ENCODE measurements at places on chromosomes 1 and 21. TPM values are rescaled to one million over a fixed set of nuclear protein-coding genes. Genes with fewer than 3 reads are reported as not detected.

DNA sequence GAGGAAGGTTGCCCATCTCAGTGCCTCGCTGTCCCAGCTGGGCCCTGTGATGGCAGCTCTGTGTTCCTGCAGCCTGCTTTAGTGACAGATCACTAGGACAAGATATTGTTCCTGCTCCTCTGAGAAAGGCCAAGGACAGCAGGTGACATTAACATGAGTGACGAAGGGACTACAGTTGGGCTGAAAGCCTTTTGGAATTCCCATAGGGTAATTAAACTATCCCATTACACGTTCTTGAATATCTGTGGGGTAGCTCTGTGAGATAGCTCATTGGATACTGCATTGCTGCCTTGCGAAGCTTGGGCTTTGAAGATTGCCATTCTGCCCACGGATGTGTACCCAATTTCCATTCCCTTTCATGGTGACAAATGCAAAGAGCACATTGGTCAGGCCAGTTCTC lies 78.2 kb upstream of the COA6 start:
- H3K4me1 ChIP-seq, result no peaks in the 10 kb centered on the region
- H3K27me3 ChIP-seq, result no peaks in the 10 kb centered on the region
- H3K36me3 ChIP-seq, result no peaks in the 10 kb centered on the region
- no peak overlapping the region for H3K27ac ChIP-seq
- H3K4me3 ChIP-seq, result no peak overlapping the region

The FAM131C gene
- not detected for total RNA-seq

The TMEM240 gene
- total RNA-seq, result 3.5 TPM

DNA sequence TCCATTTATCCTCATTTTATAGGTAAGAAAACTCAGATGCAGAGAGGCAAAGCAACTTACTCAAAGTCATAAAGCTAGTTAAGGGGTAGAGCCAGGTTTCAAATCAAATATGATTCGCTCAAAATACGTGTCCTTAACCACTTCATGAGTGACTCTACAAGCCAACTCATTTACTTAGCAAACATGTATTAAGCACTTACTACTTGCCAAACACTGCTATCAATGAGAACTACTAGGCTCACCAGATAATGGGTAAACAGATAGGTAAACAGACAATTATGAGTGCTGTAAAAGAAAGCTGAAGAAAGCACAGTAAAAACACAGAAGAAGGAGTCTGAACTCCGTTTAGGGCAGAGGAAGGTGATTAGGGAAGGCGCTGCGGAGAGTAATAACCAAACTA lies 65.9 kb downstream of the WDR64 start:
- H3K4me1 ChIP-seq, result no peaks in the 10 kb centered on the region

DNA sequence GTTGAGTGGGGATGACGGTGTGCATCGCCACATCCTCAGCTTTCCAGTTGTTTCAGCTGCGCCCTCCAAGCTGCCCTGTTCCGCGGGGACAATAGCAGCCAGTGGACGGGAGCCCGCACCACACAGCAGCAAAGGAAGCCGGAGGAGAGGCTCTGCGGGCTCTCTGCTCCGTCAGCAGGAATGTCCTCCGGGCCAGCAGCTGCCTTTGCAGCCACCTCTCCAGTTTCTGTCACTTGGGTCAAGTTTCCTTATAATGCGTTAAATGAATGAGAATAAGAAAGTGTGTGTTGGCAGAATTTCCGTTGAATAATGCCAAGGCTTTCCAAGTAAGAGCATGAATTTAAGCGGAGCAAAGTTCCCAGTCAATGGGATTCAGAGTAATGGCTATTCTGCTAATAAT lies 263.3 kb downstream of the KIF26B start:
- H3K36me3 ChIP-seq, result no peaks in the 10 kb centered on the region
- no peak overlapping the region for H3K27ac ChIP-seq
- no peak overlapping the region for H3K4me3 ChIP-seq
- peak; percentile 26 for DNase-seq

The TDRD5 gene
- 0.16 TPM for total RNA-seq

The ZSWIM5 gene
- total RNA-seq, result 2.8 TPM

The RIPK4 gene
- total RNA-seq, result 5.8 TPM

The DMRTA2 gene
- total RNA-seq, result not detected

The SPRR2B gene
- total RNA-seq, result not detected

- H3K27ac ChIP-seq, result no peak overlapping the region
- no peaks in the 10 kb centered on the region for H3K4me1 ChIP-seq
- peaks cover 35% of the 10 kb centered on the region for H3K27me3 ChIP-seq
- H3K4me3 ChIP-seq, result no peak overlapping the region
Measured at GRCh38 chr1:175154629-175155472, 37.7 kb downstream of the KIAA0040 start.

The PAPPA2 gene
- total RNA-seq, result 0.34 TPM

DNA sequence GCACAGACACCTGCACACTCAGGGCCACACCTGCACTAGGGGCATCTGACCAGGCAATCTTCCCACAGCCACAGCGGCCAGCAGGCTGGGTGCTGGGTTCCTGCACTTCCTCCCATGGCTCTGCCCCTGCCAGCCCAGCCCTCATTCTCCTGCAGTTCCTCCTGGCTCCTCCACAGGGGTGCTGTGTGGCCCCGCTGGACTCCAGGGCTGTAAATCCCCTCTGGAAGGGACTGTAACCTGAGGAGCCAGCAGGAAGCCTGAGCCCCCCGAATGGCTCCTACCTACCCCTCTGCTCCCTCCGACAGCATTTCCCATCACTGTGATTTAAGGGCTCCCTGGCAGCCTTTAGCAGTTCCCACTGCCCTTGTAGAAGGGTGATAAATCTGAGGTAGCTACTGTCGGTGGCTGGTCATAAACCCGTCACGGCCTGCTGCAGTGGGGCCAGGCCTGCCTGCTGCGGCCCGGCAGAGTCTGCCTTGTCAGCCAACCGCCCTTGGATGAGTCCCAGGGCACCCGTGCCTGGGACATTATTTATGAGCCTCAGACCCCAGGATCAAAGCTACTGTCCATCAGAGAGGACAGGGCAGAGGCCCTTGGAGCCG lies 8.8 kb downstream of the UBL4B start:
- no peaks in the 10 kb centered on the region for H3K4me1 ChIP-seq
- H3K27ac ChIP-seq, result no peak overlapping the region
- no peaks in the 10 kb centered on the region for H3K27me3 ChIP-seq
- H3K4me3 ChIP-seq, result no peak overlapping the region

- H3K4me1 ChIP-seq, result no peaks in the 10 kb centered on the region
- no peak for DNase-seq
- H3K27me3 ChIP-seq, result peaks cover 23% of the 10 kb centered on the region
- no peak overlapping the region for H3K4me3 ChIP-seq
- no peak overlapping the region for H3K27ac ChIP-seq
Measured at GRCh38 chr1:236397173-236397759, 3.2 kb downstream of the EDARADD start.

- H3K27ac ChIP-seq, result no peak overlapping the region
- H3K36me3 ChIP-seq, result no peaks in the 10 kb centered on the region
- no peaks in the 10 kb centered on the region for H3K4me1 ChIP-seq
- no peak overlapping the region for H3K4me3 ChIP-seq
- no peaks in the 10 kb centered on the region for H3K27me3 ChIP-seq
Measured at GRCh38 chr21:28801906-28802305, 190.8 kb downstream of the LTN1 start.

- H3K4me3 ChIP-seq, result no peak overlapping the region
- no peaks in the 10 kb centered on the region for H3K36me3 ChIP-seq
- DNase-seq, result no peak
Measured at GRCh38 chr21:20698585-20698984, 299.6 kb upstream of the NCAM2 start.

DNA sequence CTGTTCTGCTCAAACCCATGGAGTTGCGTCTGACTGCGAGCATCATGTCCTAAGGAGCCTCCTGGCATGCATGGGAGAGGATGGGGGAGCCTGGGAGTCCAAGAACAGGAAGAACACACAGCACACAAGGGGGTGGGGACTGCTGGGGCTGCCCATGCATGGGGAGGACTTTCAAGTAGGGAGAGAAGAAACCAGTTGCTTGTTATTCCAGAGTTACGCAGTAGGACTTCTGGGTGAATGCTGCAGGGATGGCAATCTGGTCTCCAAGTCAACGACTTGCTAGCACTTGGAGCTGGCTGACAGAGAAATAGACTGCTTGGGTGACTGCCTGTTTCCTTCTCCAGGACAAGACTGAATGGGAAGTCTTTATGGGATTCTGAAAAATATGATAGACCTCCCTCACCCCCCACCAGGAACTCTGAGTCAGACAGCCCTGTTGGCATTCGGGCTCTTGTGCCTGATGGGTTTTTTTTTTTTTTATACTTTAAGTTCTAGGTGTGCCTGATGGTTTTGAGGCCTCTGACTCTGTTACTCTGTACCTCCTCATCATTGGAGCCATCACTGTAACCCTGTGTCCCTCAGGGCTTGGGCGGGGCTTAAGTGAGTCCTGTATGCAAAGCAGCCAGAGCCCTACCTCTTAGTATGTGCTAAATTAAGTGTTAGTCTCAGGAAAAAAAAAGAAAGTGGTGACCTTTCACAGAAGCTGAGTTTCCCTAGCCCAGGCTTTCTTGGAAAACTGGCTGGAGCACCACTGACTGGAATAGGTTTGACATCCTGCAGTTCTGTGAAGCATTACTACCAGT lies 30.3 kb downstream of the MAP3K21 start:
- H3K27me3 ChIP-seq, result no peaks in the 10 kb centered on the region
- H3K4me1 ChIP-seq, result no peaks in the 10 kb centered on the region
- H3K27ac ChIP-seq, result no peak overlapping the region

- no peak for DNase-seq
- H3K36me3 ChIP-seq, result no peaks in the 10 kb centered on the region
- no peak overlapping the region for H3K27ac ChIP-seq
- H3K27me3 ChIP-seq, result no peaks in the 10 kb centered on the region
Measured at GRCh38 chr1:91891454-91891853, 5.5 kb upstream of the TGFBR3 start.

The RGS16 gene
- 11.0 TPM for total RNA-seq

The GUCA2B gene
- total RNA-seq, result not detected

DNA sequence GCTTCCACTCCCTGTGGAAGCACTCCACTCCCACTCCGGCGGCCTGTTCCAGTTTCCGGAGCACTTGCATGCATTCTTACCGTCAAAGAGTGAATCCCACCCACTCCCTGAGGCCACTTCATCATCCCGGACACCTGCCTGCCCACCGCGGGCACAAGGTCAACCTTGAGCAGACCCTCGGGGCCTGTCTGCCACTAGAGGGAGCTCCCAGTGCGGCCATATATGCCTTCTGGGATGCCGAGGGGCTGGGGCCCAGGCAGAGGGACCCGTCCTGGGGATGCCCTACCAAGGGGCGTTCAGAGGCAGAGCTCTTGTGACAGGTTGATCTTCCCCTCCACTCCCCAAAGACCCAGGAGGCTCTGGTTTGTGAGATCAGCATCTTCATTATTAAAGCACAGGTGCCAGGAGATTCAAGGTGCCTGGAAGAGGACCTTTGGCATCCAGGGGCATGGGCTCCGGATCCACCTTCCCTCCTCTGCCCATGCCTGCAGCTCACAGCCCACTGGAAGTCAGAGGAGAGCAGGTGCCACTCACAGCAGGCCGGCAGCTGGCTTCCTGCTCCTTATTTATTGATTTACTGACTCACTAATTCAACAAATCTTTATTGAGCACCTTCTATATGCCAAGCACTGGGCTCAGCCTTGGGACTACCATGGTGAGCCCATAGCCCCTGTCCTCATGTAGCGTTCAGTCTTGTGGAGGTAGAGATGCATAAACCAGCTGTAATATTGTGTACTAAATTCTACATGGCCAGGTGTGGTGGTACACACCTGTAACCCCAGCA lies 47.3 kb downstream of the UBIAD1 start:
- DNase-seq, result no peak
- no peak overlapping the region for H3K27ac ChIP-seq
- no peak overlapping the region for H3K4me3 ChIP-seq
- no peaks in the 10 kb centered on the region for H3K27me3 ChIP-seq
- H3K36me3 ChIP-seq, result no peaks in the 10 kb centered on the region
- no peaks in the 10 kb centered on the region for H3K4me1 ChIP-seq
